ENCODE measurements at places on chromosomes 7 and 10.

GRCh38 chr10:101388676-101389276, 34.8 kb downstream of the BTRC start:
- no peak for DNase-seq

GRCh38 chr7:88670536-88670935, 89.0 kb upstream of the ZNF804B start:
- no peak for DNase-seq

GRCh38 chr7:111654343-111654742, 92.1 kb upstream of the IMMP2L start:
- no peak for DNase-seq

DNA sequence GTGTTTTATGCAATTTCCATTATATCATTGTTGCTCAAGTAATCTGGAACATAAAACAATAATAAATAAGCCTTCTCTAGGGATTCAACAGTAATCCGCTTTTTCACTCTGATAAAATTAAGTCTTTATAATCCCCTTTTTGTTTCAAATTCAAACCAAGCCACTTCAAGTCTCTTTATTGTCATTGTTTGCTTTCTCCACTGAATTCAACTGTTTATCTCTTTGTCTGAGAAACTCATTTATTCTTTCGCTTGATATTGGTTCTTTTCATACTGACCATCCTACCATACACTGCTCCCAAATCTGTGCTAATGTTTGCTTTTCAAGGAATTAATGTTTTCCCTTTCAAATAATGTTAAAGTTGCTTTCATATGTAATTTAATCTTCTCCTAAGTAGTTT, 550.4 kb upstream of the PCDH15 start:
- no peak for DNase-seq

GRCh38 chr7:32253299-32253698, 183.1 kb upstream of the PDE1C start:
- DNase-seq: no peak

GRCh38 chr7:83836028-83836427, 187.1 kb upstream of the SEMA3E start:
- no peak for DNase-seq

DNA sequence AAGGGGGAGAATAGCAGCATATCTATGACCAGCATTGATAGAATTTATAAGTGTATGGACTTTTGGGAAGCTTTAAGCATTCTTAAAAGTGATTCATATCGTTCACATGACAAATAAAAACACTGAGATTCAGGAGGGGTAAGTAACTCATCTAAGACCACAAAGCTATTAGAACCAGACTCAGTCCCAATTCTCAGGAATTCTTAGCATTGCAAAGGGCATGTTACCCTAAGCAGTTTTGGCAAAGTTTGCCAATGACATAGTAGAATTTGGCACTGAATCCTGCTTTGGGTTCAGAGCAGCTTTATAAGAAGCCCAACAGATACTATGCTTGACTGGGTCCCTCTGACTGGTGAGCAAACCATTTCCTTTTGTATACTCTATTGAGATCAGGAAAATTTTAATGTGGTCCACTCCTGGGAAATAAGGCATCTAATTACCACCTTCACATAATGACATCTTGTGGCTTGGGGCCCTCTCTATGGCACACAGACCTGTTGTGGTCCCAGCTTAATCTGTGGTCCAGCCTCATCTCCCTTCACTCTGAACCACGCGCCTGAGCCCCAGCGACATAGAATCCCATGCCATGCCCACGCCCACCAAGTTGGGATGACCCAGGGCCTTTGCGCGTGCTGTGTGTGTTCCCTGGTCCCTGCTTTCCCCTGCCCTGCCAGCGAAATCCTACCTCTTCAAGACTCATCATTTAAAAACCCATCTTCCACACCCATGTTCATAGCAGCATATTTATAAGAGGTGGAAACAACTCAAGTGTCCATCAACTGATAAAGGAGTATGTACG, 37.5 kb upstream of the DOCK1 start:
- DNase-seq: no peak

GRCh38 chr10:45255706-45256105, 59.7 kb downstream of the OR13A1 start:
- no peak for DNase-seq

DNA sequence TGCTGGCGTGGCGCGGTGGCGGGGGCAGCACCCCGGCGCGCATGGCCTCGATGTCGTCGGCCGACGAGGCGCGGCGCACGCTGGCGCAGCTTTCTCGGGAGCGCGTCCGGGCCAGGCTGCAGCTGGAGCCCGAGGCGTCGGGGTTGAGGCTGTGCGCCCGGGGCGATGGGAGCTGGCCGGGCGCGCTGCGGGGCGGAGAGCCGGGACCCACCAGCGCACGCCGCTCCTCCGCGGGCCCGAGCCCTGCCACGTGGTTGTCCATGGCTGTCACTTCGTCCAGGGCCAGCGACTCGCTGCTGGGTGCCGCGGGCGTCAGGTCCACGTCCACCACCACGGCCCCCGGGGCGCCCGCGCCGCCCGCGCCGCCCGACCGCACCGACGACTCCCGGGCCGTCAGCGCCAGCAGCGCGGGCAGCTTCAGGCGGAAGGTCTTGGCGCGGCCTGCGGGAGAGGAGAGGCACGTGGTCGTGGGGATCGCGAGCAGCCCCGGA, 20.0 kb downstream of the KCNH2 start:
- DNase-seq: no peak

- DNase-seq: no peak
These were observed 172.7 kb downstream of the NEURL1 start for GRCh38 chr10:103666087-103666761.

DNA sequence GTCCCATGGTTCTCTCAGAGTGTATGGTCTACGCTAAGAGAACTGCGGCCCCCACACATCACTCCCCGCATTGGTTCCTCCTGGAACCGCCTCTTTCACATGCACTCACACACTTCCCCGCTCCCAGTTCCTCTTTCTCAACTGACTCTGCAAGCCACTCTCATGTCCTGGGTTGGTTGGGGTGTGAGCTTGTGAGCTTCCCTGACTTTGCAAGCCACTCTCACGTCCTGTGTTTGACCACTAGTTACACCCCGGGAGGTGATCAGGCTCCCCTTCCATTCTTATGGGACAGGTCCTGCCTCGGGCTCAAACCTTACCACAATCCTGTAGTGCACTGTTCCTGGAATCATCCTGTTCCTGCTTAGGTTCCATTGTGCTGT, 105.0 kb downstream of the TRIM24 start:
- DNase-seq: no peak

GRCh38 chr10:569961-570627, 119.4 kb downstream of the DIP2C start:
- no peak for DNase-seq

DNA sequence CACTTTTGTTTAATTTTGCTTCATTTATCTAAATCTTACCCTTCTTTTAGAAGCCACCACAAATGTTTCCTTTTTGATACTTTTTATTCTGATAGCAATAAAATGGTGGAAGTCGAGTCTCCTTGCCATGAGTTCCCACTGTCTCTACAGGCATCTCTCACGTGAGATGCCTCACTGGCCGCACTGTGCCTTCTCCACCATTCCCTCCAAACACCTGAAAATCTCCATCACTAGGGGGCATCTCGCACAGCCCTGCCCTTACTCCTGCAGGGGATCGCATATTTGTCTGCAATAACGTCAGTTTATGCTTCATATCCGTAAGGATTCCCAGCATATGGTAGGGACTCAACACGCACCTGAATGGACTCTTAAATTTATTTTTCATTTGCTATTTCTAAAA, 56.3 kb upstream of the NCAPG2 start:
- DNase-seq: no peak

DNA sequence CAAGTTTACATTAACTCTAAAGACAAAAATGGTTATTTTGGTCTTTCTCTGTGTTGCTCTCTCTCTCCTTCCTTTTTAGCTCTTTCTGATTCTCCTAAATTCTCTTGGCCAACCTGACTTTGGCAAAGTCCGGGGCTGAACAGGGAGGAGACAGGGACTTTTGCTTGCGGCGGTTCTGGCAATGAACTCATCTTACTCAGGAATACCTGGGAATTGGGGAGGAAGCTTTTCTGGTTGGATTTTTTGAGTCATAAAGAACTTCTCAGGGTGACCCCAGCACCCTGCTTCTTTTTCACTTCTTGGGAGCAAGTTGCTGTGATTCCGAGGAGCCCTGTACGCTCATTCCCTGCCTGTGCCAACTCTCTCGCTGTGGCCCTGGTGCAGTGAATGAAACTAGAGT, 16.0 kb downstream of the GATA3 start:
- no peak for DNase-seq

DNA sequence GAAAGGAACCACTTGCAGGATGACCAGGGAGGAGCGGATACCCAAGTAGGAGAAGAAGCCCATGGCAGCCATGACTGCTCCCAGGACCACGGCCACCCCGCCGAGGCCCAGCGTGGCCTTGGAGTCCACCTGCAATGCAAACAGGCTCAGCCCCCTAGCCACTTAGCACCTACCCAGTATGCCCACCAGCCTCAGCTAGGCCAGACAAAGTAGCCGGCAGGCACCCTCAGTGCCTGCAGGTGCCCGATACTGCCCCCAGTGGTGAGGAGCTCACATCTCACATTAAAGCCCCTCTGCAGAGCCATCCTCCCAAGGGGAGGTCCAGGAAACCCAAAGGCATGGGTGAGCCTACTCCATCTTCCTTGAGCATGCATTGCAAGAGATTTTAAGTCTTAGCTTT, 6.6 kb downstream of the NPC1L1 start:
- no peak for DNase-seq

DNA sequence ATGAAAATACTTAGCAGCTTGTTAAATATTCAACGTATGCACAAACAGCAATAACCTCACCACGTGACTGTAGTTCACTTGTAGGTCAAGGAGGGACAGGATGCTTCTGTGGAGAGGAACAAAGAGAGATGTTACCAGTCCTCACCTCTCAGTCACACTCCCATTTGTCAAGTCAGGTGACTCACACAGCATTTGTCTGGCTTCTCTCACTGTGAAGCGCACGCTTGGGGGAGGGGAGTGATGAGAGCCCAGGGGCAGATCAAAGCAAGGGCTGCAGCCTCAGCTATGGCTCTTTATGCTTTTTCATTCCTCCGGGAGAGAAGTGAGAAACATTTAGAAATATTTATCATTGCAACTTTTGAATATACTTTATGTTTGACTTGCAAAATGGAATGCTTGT, 2.9 kb upstream of the RBM20 start:
- no peak for DNase-seq

GRCh38 chr10:125127986-125128385, 32.4 kb downstream of the CTBP2 start:
- no peak for DNase-seq

DNA sequence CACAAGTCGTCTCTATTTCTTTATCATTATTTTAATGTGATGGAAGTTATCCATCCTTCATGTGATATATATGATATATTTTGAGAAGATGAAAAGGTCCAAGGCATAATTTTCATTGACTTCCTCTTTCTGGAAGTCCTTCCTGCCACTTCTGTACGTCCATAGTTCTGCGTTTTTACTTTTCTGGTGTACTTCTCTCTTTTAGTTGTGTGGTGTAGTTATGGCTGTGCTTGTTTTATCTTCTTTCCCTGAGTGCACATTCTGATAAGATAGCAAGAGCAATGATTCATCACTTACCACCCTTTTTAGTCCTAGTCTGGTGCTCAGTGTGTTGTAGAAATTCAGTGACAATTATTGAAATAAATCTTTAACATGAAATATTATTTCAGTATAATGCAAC, 231.3 kb upstream of the FERD3L start:
- no peak for DNase-seq

GRCh38 chr7:139875821-139876241, 46.8 kb downstream of the TBXAS1 start:
- DNase-seq: no peak

DNA sequence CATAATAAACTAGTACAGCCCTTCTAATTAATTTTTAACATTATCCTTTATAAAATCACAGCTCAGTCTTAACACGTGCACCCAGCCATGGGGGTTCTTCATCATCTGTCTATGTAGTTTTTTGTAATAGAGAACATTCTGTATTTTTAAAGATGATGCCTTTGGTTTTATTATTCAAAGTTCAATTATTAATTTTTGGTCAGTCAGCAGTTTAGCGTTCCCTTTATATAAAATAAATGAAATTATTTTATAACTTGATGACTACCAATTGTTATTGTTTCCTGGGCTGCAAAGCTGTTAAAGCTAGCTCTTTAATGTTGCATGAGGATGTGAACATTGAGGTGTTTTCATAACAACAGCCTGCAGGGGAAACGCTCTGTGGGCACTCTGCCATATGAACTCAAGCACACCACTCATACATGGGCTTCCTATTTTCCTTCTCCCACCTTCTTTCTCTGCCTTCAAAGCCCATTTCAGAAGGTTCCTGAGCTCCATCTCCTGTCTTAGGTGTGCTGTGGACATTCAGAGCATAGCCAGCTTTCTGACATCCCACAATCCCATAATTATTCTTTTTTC, 172.0 kb upstream of the YAE1 start:
- DNase-seq: no peak

GRCh38 chr10:112517451-112517862, 70.4 kb downstream of the VTI1A start:
- DNase-seq: peak; percentile 44

DNA sequence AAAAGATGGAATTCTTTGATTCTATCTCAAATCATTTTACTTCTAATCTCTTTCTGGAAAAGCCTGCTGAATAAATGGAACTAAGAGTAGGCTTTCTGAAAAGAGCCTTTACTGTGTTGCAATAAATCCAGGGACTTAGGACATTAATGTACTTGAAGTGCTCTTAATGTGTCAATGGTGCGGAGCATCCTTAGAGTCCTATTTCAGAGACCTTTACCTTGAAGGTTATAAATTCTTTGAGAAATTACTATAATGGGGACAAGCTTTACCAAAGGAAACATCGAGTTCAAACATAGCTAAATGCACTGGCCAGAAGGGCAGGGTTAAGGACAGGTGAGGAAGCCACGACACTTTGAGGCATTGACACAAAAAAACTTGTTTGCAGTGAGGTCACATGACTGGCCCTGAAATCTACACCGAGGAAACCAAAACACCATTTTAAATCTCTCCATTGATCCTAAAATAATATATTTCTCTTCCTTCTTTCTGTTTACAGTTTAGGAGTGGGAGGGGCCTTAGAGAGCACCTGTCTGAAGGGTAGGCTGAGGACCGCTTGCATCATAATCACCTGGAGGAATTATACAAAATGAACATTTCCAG, 48.1 kb upstream of the EXOC6 start:
- DNase-seq: no peak

DNA sequence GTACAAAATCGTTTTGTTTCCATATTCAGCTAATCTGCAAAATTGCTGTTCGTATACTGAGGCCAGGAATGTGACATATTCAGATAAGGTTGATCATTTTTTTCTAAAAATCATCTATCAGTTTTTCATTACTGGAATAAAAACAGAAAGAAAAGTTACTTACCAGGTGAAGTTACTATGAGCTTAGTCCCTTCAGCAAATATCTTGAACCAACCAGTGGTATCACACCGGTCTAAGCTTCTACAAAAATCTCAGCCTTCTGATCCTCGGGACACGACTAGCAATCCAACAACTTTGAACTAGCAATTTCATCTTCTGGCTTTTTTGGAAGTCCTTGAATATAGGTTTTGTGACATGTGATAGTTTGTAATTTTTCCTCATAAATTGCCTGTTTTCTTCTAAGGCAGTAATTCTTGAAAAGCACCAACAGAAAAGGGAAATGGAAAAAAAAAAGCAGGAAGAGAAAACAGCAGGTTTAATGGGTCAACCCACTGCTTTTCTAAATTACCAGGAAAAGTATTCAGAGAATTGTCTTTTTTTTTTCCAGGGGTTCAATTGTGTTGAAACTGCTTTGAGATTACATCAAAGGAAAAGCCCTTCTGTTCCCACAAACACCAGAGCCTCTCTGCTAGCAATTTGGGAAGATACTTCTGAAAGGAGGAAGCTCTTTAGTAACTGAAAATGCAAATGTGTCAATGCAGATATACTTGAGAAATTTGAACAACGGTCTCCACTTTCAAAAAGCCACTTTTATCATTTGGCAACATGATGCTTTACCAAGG, 2.9 kb upstream of the TARP start:
- DNase-seq: no peak

- no peak for DNase-seq
These were observed 129.0 kb upstream of the ODAD2 start for GRCh38 chr10:28127881-28128280.
